ENCODE measurements at places on chromosomes 4 and X.

- DNase-seq = no peak
- no peaks in the 10 kb centered on the region for H3K36me3 ChIP-seq
- H3K4me1 ChIP-seq = peaks cover 13% of the 10 kb centered on the region
- no peaks in the 10 kb centered on the region for H3K27me3 ChIP-seq
- no peak overlapping the region for H3K27ac ChIP-seq
Measured at GRCh38 chr4:152997288-152997687, 61.2 kb downstream of the FHDC1 start.

GRCh38 chr4:61485056-61485455 is 284.9 kb downstream of the ADGRL3 start:
- no peaks in the 10 kb centered on the region for H3K4me1 ChIP-seq
- no peak overlapping the region for H3K27ac ChIP-seq

DNA sequence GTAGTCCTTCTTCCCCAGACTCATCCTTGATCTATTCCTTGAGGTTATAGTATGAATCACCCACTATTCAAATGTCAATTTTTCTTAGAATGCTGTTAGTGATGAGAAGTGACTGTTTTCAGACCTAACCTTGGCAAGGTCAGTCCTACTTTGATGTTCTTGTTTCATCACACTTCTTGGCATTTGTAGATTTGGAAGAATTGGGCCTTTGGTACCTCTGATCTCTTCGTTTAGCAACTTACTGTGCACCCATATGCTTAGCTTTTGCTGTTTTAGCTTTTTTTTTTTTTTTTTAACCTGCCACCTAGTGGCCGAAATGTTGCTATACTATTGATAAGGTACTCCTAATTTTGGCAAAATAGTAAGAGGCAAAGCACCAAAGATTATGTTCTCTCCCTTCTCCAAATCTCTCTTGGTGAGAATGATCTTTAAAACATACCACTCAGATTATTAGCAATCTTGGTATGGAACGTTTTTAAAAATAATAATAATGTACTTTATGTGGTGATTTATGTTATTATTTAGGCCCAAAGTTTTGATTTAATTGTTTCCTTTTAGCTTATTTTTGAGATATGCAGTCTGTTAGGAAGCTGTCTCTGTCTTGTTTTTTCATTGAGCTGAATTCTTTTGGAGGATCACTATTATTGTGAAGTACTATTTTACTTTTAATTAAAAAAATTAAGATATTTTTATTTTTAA is 16.6 kb downstream of the DCK start:
- H3K4me1 ChIP-seq = 0 out of 2 replicates have a peak, but pooled peaks cover 5% of the 10 kb centered on the region
- DNase-seq = peak; percentile 77
- no peak overlapping the region for H3K4me3 ChIP-seq

DNA sequence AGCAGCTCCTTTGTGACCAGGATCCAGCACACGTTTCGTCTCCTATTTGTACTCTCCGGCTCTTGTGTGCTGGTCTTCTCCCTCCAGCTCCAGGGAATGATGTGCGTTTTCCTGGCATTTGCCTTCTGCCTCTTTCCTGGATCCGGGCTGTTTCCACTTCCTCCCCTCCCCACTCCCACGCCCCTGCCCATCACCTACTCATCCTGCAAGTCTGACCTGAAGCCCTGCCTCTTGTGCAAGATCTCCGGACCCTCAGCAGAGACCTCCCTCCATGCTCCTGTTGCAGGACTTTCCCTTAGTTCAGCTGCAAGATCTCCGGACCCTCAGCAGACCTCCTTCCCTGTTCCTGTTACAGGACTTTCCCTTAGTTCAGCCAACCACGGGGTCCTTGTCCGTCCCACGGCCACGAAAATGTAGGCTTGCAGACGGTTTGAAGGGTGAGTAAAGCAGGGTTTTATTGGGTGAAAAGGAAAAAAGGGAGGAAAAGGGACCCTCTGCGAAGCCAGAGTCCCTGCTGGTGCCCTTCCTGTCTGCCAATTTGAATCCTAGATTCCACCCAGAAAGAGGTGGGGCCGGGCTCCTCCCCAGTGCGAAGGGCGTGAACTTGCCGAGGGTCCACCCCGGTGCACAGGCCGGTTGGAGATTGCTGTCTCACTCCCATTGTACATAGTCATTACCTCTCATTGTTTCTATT is 74.4 kb upstream of the IRF2 start:
- H3K27me3 ChIP-seq = no peaks in the 10 kb centered on the region
- no peaks in the 10 kb centered on the region for H3K36me3 ChIP-seq
- peaks cover 5% of the 10 kb centered on the region for H3K4me1 ChIP-seq
- DNase-seq = peak; percentile 34
- peak overlapping the region; percentile 83 for H3K27ac ChIP-seq

GRCh38 chrX:37781814-37782213 is 2.0 kb downstream of the CYBB start:
- no peak for DNase-seq
- no peaks in the 10 kb centered on the region for H3K36me3 ChIP-seq
- no peaks in the 10 kb centered on the region for H3K27me3 ChIP-seq
- no peaks in the 10 kb centered on the region for H3K4me1 ChIP-seq

DNA sequence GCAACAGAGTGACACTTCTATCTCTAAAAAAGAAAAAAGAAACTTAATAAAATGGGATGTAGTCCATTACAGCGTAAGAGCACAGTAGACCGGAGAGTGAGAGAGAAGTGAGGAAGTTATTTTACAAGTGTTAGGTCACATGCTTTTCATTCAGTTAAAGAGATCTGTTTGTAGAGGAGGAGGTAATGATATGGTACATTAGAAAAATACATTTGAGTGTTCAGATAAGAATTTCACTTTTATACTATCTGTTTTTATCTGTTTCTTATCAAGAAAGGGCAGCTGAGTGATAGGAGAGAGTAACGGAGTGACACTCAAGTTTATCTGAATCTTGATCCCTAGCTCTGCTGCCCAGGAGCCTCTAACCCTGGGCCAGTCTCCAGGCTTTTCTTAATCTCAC is 38.9 kb downstream of the FNIP2 start:
- H3K36me3 ChIP-seq = no peaks in the 10 kb centered on the region
- no peaks in the 10 kb centered on the region for H3K27me3 ChIP-seq
- no peak overlapping the region for H3K4me3 ChIP-seq
- H3K27ac ChIP-seq = no peak overlapping the region
- DNase-seq = no peak

DNA sequence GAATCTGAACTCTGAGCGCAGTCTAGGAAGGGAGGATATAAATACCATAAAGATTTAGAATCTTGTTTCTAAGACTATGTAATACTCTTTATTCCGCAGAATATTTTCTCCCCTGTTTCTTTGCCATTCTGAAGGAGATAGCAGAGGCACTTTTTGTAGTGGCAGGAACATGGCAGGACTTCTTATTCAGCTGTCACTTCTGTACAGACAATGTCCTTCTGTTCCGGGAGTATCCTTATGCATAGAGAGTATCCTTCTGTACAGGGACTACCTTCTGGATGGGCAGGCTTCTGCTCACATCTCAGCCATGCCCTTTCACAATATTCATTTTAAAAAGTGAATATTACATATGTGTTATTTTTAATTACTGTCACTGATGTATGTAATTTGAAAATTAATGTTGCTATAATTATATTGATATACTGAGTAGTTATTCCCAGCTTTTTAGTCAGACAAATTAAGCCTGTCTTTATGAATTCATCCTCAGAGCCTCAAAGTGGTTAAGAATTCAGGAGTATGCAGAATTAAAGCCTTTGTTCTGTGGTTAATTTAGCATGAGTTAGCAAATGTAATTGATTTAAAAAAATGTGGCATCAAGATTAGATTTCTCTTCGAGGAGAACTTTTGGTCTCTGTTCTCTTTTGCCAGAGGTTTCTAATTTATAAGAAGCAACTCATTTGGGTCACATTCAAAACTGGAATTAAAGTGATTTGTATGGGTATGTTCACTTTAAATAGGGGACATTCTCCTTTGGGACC is 174.4 kb downstream of the FHIP1A start:
- no peak for DNase-seq
- no peak overlapping the region for H3K27ac ChIP-seq
- H3K4me3 ChIP-seq = no peak overlapping the region
- no peaks in the 10 kb centered on the region for H3K4me1 ChIP-seq
- no peaks in the 10 kb centered on the region for H3K27me3 ChIP-seq
- H3K36me3 ChIP-seq = no peaks in the 10 kb centered on the region

DNA sequence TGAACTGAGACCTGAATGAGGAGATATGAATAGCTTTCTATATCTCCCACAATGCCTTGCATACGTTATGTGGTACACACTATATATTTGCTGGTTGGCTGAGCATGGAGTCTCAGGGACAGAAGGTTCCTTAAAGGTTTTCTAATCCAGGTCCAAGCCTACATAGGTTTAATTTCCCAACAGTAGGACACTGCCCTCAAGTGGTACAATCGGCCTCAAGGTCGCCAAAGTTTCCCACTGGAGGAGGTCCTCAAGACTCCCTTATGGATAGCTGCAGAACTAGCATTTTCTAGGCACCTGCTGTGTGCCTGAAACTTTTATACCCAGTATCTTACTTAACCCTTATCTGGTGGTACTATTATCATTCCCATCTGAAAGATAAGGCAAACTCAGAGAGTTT is 21.0 kb upstream of the EFNB1 start:
- no peaks in the 10 kb centered on the region for H3K36me3 ChIP-seq
- DNase-seq = peak; percentile 56
- H3K4me3 ChIP-seq = no peak overlapping the region
- no peak overlapping the region for H3K27ac ChIP-seq

GRCh38 chr4:100722866-100723459 is 205.1 kb upstream of the EMCN start:
- no peak overlapping the region for H3K4me3 ChIP-seq
- no peak overlapping the region for H3K27ac ChIP-seq
- no peaks in the 10 kb centered on the region for H3K4me1 ChIP-seq
- no peak for DNase-seq

- no peak overlapping the region for H3K4me3 ChIP-seq
- H3K36me3 ChIP-seq = no peaks in the 10 kb centered on the region
- H3K4me1 ChIP-seq = peaks cover 66% of the 10 kb centered on the region
- peak overlapping the region; percentile 24 for H3K27ac ChIP-seq
- no peak for DNase-seq
Measured at GRCh38 chr4:182530451-182530850, 287.2 kb downstream of the TENM3 start.

GRCh38 chr4:73006286-73006990 is 63.1 kb downstream of the COX18 start:
- no peaks in the 10 kb centered on the region for H3K27me3 ChIP-seq
- no peak overlapping the region for H3K4me3 ChIP-seq
- no peak overlapping the region for H3K27ac ChIP-seq
- no peaks in the 10 kb centered on the region for H3K4me1 ChIP-seq

- no peaks in the 10 kb centered on the region for H3K27me3 ChIP-seq
- H3K4me3 ChIP-seq = no peak overlapping the region
- H3K27ac ChIP-seq = no peak overlapping the region
- H3K36me3 ChIP-seq = peaks cover 7% of the 10 kb centered on the region
- H3K4me1 ChIP-seq = no peaks in the 10 kb centered on the region
Measured at GRCh38 chr4:5823542-5824211, 69.2 kb downstream of the CRMP1 start.

DNA sequence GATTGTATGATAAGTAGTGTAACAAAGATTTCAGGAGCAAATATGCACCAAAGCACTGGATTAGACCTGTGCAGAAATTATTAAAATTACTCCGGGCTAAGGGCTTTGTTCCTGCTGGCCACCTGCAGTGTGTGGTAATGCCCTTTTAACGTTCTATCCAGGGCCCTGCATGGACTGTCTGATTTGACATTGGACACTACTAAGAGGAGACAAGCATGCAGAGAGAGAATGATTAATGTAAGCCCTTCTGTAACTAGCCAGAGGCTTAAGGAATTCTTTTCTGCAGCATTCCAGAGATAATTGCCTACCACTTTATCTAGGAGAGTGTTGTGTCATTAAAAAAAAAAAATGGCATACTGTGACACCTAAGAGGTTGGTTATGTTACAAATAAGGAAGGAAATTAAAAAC is 117.0 kb downstream of the PCDH7 start:
- peaks cover 49% of the 10 kb centered on the region for H3K4me1 ChIP-seq
- H3K27me3 ChIP-seq = no peaks in the 10 kb centered on the region
- no peak overlapping the region for H3K4me3 ChIP-seq
- no peak overlapping the region for H3K27ac ChIP-seq
- DNase-seq = peak; percentile 57

Measured in GM23338 (cell line).